CD8-positive, alpha-beta memory T cell (primary cell): ENCODE measurements at places on chromosomes 4 and X. TPM values are rescaled to one million over a fixed set of nuclear protein-coding genes. Genes with fewer than 3 reads are reported as not detected.

- peaks cover 16% of the 10 kb centered on the region for H3K4me1 ChIP-seq
- no peaks in the 10 kb centered on the region for H3K36me3 ChIP-seq
- H3K27me3 ChIP-seq: no peaks in the 10 kb centered on the region
- no peak for DNase-seq
- no peak overlapping the region for H3K27ac ChIP-seq
Observed at GRCh38 chr4:158778156-158778711, 9.4 kb downstream of the FNIP2 start.

The STBD1 gene
- total RNA-seq: not detected

DNA sequence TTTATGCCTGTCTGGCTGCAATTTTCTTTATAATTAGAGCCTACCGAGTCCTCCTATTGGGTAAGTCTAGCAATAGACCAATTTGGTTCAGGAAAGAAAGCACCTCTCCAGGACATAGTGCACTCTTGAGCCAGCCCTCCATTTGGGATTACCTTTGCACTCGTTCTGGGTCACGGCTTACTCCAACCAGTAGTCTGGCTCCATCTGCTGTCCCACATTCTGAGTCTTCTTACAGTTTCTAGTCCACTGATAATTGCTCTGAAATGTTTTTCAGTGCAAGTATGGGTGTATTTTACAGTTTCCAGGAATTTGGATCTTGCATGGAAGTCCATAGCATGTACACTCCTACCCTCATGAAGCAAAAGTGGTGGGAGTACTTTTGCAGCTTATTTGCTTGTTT lies 34.8 kb upstream of the USP51 start:
- H3K4me3 ChIP-seq: no peak overlapping the region
- H3K4me1 ChIP-seq: no peaks in the 10 kb centered on the region
- H3K27me3 ChIP-seq: no peaks in the 10 kb centered on the region
- H3K27ac ChIP-seq: no peak overlapping the region
- H3K36me3 ChIP-seq: no peaks in the 10 kb centered on the region

DNA sequence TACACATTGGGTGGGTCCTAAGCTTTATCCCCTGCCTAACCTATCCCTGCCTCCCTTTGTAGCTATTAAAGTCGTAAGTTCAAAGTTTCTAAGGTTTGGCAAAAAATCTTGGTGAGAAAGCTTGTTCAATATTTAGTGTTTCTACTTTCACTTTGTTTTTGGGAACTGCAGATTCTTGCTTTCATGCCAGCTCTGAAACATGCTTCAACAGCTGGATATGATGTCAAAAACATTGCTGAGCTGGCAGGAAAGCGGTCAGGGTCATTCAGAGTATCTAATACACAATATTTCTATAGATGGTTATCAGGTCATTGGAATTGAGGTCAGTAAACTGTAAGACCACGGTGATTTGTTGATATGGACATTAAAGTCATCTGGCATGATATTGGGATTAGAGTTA lies 19.7 kb downstream of the CENPI start:
- H3K4me3 ChIP-seq: no peak overlapping the region
- no peak for DNase-seq
- H3K27me3 ChIP-seq: no peaks in the 10 kb centered on the region
- H3K4me1 ChIP-seq: no peaks in the 10 kb centered on the region
- no peaks in the 10 kb centered on the region for H3K36me3 ChIP-seq

- H3K36me3 ChIP-seq: no peaks in the 10 kb centered on the region
- no peak overlapping the region for H3K4me3 ChIP-seq
- no peak overlapping the region for H3K27ac ChIP-seq
- DNase-seq: no peak
- H3K4me1 ChIP-seq: no peaks in the 10 kb centered on the region
Observed at GRCh38 chr4:80948995-80949394, 81.5 kb upstream of the BMP3 start.

The RENBP gene
- 3.5 TPM for total RNA-seq

GRCh38 chrX:139724626-139725025 lies 16.7 kb upstream of the MCF2 start:
- no peak for DNase-seq
- H3K4me1 ChIP-seq: no peaks in the 10 kb centered on the region
- H3K27me3 ChIP-seq: no peaks in the 10 kb centered on the region
- H3K36me3 ChIP-seq: no peaks in the 10 kb centered on the region
